ENCODE measurements at places on chromosomes 4 and X.

GRCh38 chrX:39967348-39967747, 130.4 kb downstream of the BCOR start:
- DNase-seq = no peak

GRCh38 chr4:72827968-72828367, 241.5 kb downstream of the COX18 start:
- no peak for DNase-seq

GRCh38 chr4:132860976-132861375, 288.1 kb upstream of the PCDH10 start:
- DNase-seq = no peak

GRCh38 chr4:185405296-185405999, 8.8 kb downstream of the ANKRD37 start:
- peak; percentile 75 for DNase-seq

DNA sequence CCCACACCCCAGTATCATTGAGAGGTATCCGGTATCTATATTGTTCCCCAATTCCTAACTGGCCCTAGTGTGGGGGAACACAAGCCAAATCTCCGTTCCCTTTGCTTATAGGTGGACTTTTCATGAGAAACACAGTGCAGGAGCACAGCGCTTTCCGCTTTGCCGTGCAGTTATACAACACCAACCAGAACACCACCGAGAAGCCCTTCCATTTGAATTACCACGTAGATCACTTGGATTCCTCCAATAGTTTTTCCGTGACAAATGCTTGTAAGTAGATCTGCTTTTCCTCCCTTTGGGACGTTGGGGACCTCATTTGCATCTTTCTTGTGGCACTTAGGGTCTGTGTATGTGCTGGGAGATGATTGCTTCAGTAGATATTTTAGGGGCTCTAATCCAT, 1.6 kb downstream of the GRIA3 start:
- DNase-seq = no peak

DNA sequence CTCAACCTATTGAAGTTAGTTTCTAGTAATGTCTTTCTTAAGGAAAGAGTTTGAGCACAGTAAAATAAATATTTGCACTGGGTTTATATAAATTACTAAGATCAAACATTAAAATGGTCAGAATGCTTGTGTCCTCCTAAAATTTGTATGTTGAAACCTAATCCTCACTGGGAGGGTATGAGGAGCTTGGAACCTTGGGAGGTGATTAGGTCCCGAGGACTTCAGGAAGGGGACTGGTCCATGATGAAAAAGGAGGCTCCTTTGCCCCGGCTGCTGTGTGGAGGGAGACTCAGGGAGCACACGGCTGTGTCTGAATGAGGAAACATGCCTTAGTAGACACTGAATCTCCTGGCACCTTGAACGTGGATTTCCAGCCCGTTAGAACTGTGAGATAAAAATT, 221.9 kb downstream of the TENM3 start:
- no peak for DNase-seq

GRCh38 chr4:16001484-16001858, 38.5 kb upstream of the FGFBP2 start:
- peak; percentile 61 for DNase-seq

Data from MV-4-11 (cell line).